CD4-positive, alpha-beta T cell treated with Interleukin-4 for 1 hour (primary cell): ENCODE measurements at places on chromosomes 11 and 22.

- no peak for DNase-seq
Observed at GRCh38 chr11:115920841-115921480, 416.7 kb upstream of the CADM1 start.

GRCh38 chr22:48955351-48956311 lies 872.0 kb downstream of the BRD1 start:
- no peak for DNase-seq

DNA sequence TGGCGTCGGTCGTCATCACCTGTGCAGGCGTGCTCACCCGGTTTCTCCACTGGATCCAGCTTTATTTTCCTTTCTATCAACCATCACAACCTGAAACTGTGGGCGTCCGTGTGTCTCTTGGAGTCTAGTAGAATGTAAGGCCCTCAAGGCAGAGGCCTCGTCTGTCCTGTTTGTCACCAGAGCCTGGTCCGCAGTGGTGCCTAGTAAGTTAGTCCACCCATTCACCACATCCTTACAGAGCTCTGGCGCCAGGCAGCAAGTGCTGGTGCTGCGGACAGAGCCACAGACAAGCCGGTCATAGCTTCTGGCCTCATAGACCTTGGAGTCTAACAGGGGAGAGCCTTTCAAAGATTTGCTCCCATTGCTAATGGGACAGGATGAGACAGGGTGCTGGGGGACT lies 64.4 kb upstream of the PARVG start:
- DNase-seq = no peak

- DNase-seq = no peak
Observed at GRCh38 chr11:111514216-111515031, at the start of gene HOATZ. TSS of gene HOATZ (plus strand) at chr11:111514778. CDS start at chr11:111514785, 7 bp downstream.

- DNase-seq = no peak
Observed at GRCh38 chr22:43482318-43482625, 70.5 kb downstream of the MPPED1 start.

DNA sequence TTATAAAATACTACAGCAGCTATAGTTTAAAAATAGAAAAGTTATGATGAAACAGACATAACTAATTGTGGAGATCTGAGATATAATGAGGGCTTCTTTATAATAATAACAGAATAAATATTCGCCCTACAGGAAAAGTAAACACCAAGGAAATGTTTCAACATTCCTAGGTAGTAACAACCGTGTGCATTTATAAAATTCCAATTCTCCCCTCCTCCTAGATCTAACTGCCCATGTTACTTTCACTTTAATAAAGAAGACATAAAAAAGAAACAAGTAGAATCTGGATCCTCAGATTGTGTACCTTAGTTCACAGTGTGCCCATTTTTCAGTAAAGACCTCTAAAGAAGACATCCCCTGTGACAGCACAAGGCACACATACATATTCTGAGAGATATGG lies 57.8 kb upstream of the MN1 start:
- DNase-seq = no peak

DNA sequence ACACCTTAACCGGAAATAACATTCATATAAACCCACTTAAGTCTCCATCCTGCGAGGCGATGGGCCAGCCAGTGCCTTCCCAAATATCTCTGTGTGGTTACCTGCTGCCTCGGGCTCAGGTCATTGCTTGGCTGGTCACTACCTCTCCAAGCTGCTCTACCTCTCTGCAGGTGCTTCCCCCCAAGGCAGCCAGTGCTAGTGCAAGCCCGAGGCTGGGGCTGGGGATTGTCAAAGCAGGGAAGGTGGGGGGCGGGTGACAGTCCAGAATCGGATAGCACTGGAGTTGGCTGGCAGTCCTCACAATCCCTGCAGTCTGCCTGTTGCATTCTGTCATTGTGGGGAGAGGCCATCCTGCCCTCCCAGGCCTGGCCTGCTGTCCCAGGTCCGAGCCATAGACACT lies 11.1 kb downstream of the MCHR1 start:
- DNase-seq = no peak

- no peak for DNase-seq
Observed at GRCh38 chr11:33588056-33588455, 112.6 kb downstream of the C11orf91 start.

GRCh38 chr11:22407921-22408320 lies 69.7 kb downstream of the SLC17A6 start:
- DNase-seq = no peak

GRCh38 chr22:36644333-36644757 lies 59.2 kb downstream of the CACNG2 start:
- DNase-seq = no peak

GRCh38 chr11:102488208-102488607 lies 35.6 kb upstream of the TMEM123 start:
- DNase-seq = no peak

DNA sequence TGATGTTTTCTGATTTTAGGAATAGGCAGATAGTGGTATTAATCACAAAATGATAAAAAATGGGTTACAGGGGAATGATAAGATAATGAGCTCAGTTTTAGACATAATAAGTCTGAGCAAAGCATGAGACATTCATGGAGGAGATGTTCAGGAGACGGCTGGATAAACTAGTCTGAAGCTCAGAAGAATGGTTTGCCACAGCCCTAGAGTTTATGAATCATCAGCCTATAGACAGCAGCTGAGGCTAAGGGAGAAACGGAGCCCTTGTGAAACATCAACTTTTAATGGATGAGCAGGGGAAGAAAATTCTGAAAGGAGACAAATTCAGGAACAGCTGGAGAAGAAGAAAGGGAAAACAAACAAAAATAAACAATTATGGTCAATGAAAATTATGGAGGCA lies 87.2 kb downstream of the RELT start:
- DNase-seq = no peak

DNA sequence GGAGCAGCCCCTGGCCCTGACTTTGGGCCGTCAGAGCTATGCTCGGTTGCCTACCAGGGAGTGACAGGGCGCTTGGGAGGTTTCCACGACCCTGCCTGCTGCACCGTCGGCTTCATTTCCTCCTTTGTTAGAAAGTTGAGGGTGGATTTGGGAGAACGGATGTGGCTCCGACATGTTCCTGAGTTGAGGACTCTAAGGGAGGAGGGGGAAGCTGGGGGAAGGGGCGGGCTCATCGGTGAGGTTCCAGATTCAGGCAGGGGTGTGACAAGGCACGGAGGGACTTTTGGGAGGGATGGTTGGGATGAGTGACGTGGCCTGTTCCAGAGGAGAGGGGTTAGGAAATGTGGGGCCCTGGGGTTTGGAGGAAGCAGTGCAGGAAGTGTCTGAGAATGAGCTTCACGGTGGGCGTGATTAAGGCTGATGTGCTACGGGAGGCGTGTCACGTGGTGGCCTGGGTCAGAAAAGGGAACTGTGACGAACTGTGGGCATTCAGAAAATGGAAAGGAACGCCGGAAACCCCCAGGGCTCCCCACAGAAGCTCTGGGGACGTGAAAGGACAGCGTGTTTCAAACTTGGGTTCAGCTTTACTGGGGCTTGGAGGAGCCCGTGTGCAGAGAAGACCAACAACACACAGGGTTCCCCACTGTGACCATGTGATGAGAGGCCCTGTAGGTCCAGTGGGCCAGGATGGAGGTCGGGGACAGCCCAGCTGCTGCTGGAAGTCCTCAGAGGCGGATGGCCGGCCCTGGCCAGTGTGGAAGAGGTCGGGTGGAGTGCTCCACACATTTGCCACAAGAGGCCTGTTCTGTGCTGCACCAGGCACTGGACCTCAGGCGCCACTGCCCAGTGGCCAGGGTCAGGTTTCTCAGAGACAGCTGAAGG lies 2.8 kb downstream of the PARVB start:
- peak; percentile 88 for DNase-seq

DNA sequence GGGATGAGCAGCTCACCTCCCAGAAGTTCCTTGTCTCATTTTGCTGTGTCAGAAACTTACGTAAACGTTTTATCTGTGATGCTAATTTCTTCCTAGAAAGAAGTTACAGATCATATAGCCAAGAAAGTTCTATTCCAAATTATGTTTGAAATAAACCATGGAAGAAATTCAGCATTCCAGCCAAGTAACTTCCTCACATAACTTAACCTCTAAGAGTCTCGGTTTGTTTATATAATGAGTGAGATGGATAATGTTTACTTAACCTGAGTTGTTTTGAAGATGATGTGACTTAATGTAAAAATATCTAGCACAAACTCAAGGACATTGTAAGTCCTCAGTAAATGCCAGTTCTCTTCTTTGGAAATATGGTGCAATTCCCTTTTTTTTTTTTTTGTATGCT lies 8.9 kb upstream of the MUC15 start:
- DNase-seq = no peak

- no peak for DNase-seq
Observed at GRCh38 chr11:61472868-61473267, 35.7 kb upstream of the LRRC10B start.

DNA sequence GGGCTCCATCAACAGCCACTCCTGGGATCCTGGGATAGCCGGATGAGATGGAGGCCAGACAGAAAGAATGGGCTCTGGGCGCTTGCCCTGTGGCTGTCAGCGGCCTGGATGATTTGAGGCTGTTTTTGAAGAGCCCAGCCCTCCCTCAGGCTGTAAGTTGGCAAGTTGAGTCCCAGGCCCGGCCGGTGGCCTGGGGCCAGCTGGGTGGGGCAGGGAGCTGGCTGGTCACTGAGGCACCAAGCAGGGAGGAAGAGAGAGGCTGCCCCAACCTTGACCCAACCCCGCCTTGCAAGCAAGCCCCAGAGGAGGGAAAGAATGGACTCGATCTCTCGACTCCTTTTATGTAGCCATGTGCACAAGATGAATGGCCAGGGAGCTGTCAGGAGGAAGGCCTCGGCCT lies 34.9 kb downstream of the RIBC2 start:
- no peak for DNase-seq

DNA sequence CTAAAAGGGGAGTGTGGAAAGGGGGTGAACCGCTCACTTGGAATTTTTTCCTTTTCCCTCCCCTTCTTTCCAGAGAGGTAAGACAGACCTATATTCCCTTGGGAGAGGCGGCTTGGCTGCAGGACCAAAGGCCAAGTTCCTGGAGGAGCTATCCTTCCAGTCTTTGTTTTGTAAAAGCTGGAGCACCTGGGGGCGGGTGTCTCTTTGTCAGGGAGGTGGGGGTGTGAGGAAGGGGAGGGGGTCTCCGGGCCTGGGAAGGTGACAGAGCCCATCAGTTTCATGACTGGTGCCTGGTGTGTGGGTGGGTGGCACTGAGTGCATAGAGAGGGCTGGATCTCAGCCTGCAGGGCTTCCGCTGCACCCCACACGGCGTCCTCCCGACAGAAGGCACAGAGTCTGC lies 18.5 kb downstream of the PTPN5 start:
- no peak for DNase-seq

DNA sequence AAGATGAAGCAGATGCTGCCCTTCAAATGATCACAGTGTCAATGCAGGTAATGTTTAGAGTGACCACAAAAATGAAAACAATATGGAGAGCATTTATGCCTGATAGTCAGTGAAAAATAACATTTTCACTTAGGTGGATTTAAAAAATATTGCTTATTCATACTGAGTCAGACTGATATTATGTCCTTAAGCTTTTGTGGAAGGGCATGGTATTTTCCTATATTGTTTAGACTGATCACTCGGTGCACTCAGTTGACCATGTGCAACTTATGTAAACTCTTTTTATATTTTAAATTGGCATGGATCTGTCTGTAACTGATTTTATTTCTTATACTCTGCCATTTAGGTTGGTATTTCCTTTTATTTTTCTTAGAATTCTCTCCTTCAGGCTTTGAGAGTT lies 106.6 kb downstream of the DYNC2H1 start:
- no peak for DNase-seq

DNA sequence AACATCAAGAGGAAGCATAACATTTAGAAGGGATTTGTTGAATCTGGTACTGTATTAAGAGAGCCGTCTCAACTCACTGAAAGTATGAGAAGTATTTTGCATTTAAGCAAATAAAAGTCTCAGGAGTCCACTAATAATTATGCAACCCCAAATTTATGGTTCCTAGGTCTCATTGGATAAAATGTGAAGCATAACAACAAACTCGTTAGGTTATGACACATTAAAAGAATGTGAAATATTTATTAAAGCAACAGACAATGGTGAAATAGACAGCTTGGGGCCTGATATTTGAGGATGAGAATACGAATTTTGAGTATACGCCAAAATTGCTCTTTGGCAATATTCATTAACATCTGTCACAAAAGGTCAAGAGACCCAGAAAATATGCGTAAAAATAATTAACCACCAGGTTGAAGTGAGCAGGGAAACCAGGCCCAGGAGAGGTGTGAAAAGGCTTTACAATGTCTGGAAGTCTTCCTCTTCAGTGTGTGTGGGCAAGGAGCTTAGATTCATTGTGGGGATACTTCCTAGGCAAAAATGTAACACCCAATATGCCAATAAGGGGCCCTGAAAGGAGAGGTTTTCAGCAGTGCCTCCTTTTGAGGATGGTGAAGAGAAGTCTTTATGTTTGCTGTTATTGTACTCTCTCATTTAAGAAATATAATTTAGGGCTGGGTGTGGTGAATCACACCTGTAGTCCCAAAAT lies 89.2 kb downstream of the FDX1 start:
- DNase-seq = no peak
